CD4-positive, alpha-beta T cell treated with Interleukin-10 for 1 hour (primary cell): ENCODE measurements at places on chromosomes 3 and 15.

DNA sequence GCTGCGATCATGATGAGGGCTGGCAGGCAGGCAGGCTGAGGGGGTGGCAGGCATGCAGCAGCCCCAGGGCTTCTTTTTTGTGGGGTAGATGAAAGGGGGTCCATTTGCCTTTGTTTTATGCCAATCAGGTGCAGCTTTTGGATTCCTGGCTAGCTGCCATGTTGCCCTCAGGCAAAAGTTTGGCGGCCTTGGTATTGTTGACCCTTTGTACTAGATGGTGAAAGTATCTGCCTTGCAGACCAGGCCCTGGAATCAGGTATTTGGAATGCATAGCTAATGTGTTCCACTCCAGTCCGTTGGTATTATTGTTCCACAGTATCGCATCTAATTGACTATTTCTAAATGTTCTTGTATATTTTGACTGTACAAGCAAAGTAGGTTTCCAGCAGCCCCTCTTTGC, 35.0 kb downstream of the EEFSEC start:
- DNase-seq: no peak

- DNase-seq: no peak
Measured at GRCh38 chr3:96236522-96236921, 577.9 kb upstream of the EPHA6 start.

DNA sequence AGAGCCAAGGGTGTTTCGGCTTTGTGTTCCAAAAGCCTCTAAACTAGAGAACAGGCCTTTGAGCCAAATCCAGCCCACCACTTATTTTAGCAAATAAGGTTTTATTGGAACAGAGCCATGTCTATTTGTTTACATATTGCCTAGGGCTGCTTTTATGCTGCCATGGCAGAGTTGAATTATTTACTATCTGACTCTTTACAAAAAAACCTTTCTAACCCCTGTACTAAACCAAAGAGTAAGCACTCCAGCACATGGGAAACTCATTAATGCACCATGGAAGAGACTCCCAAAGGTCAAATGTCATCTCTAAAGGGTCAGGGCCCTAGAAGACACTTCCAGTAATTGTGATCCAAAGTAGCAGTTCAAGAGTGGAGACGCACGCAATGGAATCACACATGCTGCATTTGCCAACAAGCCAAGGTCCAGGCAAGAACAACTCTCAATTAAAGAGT, 22.3 kb downstream of the OSBPL10 start:
- DNase-seq: no peak

DNA sequence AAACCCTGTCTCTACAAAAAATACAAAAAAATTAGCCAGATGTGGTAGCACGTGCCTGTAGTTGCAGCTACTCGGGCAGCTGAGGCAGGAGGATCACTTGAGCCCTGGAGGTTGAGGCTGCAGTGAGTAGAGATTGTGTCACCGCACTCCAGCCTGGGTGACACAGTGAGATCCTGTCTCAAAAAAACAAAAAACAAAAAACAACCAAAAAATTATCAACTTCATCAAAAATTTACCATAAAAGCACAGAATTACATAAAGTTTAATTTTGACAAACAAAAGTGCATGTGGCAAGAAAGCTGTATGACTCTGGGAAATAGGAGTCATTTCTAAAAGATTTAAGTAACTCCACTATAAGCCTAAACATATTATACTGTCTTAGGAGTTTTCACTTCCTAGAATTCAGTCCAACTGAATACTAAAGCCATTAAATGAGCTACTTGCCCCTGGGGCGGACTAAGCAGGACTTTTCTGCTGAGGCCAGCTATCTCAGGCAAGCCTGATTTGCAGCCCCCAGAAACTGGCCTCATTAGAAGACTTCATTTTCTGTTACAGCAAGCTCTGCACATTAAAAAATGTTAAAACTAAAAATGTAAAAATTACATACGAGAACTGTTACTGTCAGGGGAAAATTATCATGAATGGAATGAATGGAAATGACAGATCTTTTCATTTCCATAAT, 23.0 kb downstream of the HSPBAP1 start:
- DNase-seq: no peak

- no peak for DNase-seq
Measured at GRCh38 chr3:18237251-18238005, 187.7 kb downstream of the SATB1 start.

GRCh38 chr15:53437366-53437765, 322.1 kb downstream of the WDR72 start:
- no peak for DNase-seq

DNA sequence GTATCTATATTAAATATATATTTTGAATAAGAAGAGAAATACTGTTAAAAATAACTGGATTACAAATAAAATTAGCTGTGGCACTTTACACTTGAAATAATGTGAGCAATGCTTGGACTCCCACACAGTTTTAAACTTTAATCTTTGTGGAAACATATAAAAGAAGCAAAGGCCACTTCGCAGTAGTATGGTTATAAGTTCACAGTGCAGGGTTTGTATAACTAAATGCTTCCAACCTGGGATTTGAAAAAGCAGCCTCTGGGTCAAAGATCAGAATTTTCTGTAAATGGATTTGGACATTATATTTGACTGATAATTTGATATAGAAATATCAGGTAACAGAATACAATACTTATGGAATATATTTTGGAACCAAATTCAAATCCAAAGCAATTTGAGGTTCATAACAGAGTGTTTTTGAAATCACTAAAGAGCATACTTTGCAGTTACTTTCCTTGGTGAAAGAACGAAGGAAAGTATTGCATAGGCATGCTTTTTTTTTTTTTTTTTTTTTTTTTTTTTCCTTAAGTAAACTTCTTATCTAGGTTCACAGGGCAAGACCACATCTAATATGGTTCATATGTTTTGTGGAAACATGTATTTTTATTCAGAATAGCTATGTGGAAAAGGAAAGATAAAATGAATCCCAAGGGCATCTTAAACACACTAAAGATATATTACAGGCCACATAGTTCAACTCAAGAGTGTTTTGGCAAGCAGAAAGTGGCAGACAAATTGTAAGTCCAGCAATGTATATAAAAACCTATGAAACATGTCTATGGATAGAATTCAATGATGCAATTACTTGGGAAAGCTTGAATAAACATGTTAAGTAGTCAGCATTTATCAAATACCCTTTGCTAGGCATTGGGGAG, 47.1 kb upstream of the SGO1 start:
- no peak for DNase-seq

DNA sequence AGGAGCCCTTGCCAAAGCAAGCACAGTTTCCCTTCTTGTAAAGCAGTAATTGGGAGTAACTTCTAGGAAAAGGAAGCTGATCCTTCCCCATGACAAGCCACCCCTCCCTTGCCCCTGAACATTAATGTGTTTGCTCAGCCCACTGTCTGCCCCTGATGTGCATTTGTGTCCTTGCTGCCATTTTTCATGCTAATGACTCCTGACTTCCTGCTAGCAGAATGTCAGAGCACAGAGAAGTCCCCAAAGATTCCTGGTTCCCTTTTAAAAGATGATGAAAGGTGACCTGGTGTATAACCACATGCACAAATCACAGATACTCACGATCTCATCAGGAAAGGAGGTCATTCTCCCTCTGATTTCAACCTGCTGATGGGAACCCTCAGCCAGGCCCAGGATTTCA, 44.2 kb upstream of the WNT5A start:
- DNase-seq: no peak

DNA sequence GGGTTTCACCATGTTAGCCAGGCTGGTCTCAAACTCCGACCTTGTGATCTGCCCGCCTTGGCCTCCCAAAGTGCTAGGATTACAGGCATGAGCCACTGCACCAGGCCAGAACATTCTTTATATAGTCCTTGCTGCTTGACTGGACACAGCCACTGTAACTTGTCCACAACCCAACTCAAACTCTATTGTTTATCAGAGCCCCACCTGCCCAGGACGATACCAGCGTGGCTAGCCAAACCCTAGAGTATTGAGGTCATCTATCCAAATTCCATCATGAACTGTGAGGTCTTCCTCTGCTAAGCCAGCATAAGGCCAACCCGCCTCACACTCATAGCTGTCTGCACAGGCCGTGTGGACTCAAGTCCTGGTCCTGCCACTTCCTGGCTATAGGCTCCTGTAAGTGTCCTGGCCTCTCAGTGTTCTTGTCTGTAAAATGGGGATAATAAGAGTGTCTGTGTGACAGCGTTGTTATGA, 63.9 kb downstream of the DAPK2 start:
- DNase-seq: no peak

GRCh38 chr3:21310891-21311290, 440.1 kb downstream of the ZNF385D start:
- no peak for DNase-seq

DNA sequence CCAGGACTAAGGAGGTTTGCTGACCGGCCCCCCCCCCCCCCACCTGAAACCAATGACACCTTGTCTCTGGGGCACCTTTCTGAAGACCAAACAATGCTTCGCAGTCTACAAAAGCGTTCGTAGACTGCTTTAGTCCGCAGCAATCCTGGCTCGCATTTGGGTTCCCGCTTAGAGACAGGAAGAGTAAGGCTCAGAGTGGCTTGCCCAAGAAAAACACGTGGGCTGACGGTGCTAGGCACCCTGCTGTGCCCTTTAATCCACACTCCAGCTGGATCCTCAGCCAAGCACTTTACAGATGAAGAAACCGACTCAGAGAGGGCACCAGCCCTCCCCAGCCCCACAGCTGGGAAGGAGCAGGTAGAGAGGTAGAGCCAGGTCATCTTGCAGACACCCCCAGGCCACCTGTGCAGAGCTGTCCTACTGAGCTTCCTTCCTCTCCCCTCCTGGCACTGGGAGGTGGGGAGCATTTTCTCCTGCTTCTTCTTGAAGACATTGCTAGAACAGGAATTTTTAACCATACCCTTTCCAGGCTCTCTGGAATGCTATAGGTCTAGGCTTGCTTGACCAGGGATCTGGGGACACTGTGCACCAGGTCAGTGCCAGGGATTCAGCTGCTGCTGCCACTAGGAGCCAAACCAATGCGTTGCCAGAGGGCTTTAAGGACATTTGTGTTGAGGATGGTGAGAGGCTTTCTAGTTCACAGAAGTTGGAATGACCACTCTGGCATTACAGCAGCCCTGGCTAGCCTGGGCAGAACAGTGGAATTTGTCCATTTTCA, 1.0 kb upstream of the KLF15 start:
- DNase-seq: no peak

DNA sequence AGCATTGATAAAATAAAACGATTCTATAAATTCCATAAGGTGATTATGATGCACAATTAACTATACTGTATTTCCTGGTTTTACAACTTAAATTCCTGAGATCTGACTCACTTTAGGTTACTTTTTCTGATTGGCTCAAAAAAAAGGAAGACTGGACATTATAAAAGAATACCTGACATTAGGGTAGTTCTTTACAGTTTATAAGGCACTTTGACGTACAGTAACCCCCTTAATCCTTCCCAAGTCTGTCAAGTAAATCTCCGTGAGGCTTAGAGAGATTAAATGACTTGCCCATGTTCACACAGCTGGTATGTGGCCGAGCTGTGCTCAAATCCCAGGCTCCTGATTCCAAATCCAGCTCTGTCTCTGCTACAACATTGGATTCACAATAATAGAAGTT, 1.0 kb upstream of the SLTM start:
- no peak for DNase-seq

GRCh38 chr3:187406927-187407326, 38.7 kb downstream of the RTP4 start:
- DNase-seq: no peak

DNA sequence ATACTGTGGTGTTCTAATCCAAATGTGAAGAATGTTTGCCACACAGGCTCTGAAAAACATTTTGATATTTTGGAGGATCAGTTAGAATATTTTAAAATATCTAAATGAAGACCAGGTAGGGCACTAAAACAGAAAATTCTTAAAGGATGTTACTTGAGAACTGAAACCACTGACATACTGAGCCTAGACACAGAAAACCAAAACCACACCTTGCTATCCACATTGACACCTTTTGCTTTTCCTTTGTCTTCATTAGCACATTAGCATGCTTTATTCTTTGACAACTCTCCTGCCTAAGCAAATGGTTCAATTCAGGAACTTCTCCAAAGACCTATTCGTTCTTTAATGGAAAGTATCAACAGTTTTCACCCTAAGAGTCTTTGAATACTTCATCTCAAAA, 835.9 kb upstream of the GRM7 start:
- DNase-seq: no peak

DNA sequence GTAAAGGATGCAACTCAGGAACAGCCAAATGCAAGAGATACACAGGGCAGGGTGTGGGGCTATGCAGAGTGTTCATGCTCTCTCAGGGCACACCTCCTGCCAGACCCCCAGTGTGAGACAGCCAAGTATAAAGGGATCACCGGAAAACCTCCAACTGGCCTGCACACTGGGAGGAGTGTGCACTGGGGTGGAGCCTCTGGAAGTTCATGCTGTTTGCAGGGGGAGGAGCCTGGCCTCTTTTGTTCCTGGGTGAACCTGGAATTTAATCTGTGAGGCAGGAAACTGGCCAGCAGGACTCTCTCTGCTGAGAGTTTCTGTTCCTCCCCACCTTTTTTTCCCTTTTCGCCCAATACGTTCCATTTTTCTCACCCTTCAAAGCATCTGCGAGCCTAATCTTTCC, 204.1 kb downstream of the WNT5A start:
- DNase-seq: no peak

DNA sequence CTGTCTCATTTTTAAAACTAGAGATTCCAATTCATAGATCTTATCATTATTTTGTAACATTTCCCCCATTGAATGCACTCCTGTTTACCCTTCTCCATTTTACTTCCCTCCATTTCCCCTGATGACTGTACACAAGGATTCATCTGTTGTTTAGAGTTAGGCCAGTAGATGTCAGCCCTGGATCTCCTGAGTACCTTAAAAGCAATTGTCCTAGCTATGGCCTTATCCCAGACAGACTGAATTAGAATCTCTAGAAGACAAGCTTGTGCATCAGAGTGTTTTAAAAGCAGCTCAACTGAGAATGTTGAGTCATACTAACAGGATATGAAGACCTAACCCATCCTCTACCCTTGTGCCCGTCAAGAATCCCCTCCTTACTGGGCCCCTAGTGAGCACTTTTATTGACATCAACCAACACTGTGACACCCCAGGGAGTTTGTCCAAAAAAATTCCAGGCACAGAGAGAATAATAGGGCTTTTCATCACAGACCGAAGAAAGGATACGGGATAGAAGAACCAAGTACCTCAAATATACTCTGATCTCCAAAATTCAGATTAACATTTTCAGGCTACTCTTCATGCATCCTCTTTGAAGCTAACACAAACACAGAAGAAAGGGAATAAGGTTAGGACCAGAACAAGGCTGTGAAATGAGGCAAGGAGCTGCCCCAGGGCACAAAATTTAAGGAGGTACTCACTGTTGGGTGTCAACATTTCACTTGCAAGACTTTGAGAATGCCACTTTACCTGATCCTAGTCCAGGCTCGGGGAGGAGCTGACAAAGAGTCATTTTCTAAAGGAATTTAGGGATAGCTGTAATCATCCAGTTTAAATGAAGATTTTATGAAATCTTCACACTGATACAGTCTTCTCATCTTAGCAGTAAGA, 17.1 kb downstream of the ZBED2 start:
- DNase-seq: peak; percentile 50

GRCh38 chr3:50258029-50258680, 10.8 kb upstream of the SEMA3B start:
- no peak for DNase-seq

GRCh38 chr3:81952141-81952540, 190.7 kb upstream of the GBE1 start:
- no peak for DNase-seq

GRCh38 chr3:112675943-112676535, 35.1 kb upstream of the CCDC80 start:
- no peak for DNase-seq
